ENCODE measurements at places on chromosomes 1 and 21.

- no peak for DNase-seq
Observed at GRCh38 chr1:93552741-93553455, 105.0 kb downstream of the FNBP1L start.

DNA sequence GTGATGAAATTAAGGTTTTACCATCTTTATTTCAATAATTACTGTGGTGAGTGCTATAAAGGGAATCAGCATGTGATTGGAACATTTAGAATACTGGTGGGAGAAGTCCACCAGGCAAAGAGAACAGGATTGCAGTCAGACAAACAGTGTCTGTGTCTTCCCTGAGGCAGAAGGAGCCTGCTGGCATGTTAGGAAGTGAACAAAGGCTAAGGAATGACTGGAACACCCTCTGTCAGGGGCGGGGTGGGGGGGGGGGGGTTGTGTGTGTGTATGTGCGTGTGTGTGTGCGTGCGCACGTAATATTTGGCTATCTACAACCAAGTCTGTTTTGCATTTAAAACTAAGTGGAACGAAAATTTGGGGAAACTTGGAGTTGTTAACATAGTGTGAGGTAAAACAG is 30.2 kb downstream of the SRRM1 start:
- DNase-seq = no peak

- DNase-seq = no peak
Observed at GRCh38 chr21:39181205-39181818, 1.9 kb downstream of the PSMG1 start.

GRCh38 chr1:206911064-206911663 is 10.6 kb downstream of the FCMR start:
- DNase-seq = no peak

DNA sequence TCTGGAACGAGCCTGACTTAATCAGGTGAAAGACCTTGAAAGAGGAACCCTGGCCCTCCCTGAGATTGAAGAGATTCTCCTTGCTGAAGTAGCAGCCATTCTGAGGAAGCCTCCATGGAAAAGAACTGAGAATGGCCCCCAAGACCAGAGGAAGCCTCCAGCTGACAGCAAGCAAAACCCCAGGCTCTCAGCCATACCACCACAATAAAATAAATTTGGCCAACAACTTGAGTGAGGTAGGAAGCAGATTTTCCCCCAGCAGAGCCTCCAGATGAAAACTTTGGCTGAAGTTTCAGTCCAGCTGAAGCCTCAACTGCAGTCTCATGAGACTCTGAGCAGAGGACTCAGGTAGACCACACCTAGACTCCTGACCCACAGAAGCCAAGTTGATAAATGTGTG is 34.0 kb upstream of the SLAMF9 start:
- DNase-seq = no peak

GRCh38 chr1:174159252-174160108 is at the start of gene RABGAP1L:
TSS of gene RABGAP1L (plus strand) at chr1:174159520.
- DNase-seq = peak; percentile 94

- DNase-seq = no peak
Observed at GRCh38 chr1:94768036-94768435, 52.1 kb upstream of the SLC44A3 start.

GRCh38 chr1:25740071-25740470 is 59.9 kb upstream of the SELENON start:
- DNase-seq = no peak

DNA sequence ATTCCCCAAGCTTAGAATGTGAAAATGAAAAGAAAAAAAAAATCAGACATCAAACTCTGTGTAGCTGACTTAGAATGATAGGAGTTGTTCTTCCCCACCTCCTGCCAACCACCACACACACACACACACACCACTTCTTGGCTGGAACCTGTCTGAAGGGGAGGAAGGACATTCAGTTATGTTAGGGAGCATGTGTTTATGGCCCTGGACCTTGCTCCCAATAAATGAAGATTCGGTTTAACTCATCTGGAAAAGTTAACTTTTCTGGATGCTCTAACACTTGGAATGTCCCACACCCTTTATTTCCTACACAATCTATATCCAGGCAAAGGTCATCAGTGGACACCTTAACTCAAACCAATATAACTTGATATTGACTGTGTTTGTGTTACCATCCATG is 112.4 kb downstream of the DAB1 start:
- DNase-seq = no peak

DNA sequence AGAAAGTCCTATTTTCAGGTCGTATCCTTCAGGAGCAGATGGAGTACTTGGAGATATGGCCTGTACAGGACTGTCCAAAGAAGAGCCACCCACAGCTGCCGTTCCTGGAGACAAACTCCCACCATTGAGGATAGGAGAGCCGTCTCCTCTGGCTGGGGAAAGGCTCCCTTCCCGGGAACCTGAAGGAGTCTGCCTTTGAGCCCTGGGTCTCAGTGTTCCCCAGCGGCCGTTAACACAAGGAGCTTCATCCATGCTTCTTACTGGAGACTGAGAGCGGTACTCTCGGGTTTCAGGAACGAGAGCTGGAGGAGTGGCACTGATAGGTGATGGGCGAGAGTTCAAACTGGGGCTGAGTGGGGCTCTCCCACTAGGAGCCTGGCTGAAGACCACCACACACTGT is 14.4 kb upstream of the CPLANE2 start:
- no peak for DNase-seq

DNA sequence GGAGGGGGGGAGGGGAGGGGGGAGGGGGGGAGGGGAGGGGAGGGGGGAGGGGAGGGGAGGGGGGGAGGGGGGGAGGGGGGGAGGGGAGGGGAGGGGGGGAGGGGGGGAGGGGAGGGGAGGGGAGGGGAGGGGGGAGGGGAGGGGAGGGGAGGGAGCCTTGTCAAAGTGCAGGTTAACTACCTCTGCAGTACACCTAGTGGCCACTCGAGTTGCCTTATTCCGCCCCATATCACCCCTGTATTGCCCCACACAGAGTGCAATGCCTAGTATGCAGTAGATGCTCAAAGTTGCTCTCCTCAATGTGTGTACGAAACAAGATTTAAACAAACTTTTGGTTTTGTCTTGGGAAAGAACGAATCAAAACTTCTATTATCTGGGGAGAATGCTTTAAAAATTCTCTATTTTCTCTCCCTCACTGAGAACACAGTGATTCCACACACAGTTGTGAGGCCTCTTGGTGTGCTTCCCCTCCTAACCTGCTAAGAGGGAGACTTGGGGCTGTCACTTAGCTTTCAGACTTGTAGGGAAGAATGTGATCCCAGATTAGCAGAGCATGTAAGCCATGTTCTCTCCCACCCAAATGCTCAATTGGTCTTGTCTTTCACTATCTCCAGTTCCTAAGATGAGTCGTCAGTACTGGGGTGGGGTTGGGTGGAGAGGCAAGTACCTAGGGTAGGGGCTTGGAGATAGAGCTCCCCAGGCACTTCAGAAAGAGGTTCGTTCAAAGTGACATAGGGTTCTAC is 79.7 kb upstream of the MAP10 start:
- no peak for DNase-seq

DNA sequence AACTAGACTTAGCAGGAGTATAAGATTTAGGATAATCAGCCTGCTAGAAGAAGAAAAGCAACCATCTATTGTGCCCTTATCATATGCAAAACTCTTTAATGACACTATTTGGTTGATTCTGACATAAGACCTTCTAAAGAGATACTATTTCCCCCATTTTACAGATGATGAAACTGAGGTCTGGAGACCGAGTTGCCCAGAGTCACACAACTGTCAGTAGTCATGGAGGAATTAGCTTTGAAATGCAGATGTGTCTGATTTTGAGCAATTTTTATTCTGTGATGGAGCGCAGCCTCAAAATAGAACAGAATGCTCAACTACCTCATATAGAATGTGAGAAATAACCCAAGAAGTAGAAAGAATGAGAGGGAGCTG is 69.0 kb downstream of the CD58 start:
- no peak for DNase-seq

DNA sequence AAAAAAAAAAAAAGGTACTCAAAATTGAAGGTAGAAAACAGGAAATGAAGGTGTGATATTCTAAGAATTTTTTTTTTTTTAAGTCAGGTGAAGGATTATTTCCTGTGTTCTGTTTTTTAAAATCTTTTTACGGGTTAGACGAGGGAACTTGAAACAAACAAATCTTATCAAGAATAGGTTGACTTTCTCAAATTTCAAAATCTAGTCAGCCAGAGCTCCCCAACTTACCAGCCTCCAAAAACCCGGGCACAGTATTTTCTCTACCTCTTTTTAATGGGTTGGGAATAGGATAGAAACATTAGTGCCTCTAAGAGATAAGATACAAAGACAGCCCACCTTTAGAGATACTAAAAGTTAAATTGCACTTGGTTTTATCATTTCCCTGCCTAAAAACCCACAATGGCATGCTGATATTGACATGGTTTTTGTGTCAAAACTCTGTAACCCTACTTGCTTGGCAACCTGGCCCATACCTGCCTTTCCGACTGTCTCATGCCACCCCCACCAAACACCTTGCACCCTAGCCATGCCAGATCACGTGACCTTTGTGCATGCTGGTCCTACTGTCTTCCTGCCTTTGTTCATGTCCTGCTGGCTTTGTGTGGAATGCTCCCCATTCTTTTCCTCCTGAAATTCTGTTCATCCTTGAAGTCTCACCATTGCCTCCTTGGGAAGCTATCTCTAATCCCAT is 4.2 kb downstream of the RCAN3 start:
- DNase-seq = no peak

DNA sequence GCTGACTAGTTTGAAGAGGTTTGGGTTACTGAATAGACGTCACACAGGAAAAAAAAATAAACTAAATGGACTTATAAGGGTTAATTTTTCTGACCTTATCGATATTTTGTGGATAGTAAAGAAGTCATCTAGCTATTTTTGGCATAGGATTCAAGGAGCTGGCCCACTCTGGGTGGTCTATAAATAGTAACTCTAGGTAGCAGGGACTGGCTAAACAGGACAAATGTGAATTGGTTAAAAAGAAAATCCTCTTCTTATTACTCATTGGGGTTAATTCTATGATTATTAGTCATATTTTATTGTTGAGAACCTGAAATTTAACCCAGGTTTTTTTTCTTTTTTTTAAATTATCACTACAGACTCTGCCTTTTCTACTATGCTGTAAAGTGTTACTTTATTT is 61.7 kb downstream of the ATF6 start:
- no peak for DNase-seq

DNA sequence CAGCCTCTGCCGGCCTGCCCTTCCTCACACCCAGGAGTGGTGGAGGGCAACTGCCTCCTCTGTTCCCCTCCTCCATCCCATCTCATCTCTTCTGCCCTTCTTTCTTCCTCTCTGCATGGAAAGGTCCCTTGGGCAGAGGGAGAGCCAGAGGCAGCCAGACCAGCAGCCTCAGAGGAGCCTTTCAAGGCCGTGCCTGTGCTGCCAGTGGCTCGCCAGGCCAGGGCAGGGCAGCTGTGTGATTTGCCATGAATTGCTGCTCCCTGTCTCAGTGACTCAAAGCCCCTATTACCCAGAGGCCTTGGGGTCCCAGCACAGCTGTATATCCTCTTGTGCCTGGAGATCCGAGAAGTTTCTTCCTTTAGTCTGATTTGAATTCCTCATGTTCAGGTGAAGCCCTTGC is 21.9 kb downstream of the TMCC2 start:
- DNase-seq = no peak

GRCh38 chr1:16142383-16142995 is 13.4 kb downstream of the EPHA2 start:
- DNase-seq = no peak

Measured in T-helper 17 cell (primary cell).